H54 (cell line): ENCODE measurements at places on chromosomes 13 and 19.
A peak's percentile ranks its signal among the peaks of the same experiment; 100 is the strongest.

- DNase-seq, result no peak
Observed at GRCh38 chr13:59570204-59570603, 593.5 kb downstream of the DIAPH3 start.

DNA sequence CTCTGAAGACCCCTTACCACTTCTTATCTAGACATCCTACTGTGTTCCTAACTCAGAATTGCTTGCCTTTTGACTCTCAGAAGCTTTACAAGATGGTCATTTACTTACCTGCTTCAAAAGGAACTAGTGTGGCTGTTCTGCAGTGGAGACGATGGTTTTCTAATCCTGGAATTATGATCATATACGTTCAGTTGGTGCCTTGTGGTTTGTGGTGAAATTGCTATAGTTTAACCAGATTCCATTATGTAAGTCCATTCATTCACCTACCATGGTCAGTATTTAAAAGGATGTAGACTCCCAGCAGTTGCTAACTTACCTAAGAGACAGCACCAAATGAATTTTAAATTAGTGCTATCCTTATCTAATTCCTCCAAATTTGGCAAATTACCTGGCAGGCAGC, 210.9 kb downstream of the SHISA2 start:
- no peak for DNase-seq

GRCh38 chr19:19539698-19540063, 1.6 kb downstream of the CILP2 start:
- DNase-seq, result no peak

DNA sequence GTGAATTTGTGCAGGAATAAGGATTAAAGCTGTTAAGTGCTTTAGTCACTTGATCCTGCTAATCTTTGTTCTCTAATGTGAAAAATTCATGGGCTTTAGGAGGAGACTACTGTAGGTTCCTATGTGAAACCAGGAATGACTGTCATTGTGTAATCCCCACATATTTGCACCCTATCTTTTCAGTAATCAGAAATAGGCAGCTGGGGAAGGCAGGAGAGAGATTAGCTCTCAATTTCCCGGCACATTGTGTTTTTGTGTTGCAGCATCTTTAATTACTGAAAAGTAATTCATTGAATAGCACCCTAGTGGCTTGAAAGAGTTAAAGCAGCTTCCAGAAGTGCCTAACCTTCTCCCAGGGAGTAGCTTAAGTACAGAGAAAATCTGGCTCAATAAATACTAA, 282.9 kb downstream of the OLFM4 start:
- DNase-seq, result no peak

DNA sequence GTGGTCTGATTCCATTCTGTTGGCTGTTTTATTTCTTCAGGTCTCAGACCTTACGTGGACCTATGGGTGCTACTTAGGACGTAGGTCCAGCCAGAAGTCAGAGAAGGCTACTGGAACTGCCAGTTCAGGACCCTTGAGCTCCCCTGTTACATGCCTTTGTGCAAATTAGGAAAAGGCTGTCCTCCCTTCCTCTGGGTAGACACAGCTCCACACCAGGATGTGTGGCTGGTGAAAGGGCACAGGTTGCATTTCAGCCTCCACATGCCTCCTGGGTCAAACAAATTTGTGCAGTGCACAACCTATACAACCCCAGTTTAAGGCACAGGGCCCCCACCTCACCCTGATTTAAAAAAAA, 43.9 kb upstream of the MAP3K10 start:
- DNase-seq, result no peak

- DNase-seq, result no peak
Observed at GRCh38 chr19:46241626-46242025, 12.1 kb downstream of the IGFL1 start.

DNA sequence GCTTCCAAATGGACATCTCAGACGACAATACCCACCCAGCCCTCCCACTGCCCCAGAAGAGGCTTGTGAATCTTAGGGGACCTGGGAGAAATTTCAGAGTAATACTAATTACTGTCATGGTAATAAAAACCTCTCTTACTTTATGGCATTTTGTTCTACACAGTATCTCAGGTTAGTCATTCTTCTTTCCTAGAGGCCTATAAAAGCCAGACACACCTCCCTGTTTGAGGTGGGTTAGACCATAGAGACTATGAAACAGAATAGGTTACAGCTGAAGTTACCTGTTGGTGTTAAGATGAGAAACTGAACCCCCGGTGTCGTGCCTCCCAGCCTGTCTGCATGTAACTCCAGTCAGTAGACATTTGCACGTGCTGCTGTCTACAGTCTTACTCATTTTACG, 113.9 kb downstream of the SLC7A1 start:
- no peak for DNase-seq

DNA sequence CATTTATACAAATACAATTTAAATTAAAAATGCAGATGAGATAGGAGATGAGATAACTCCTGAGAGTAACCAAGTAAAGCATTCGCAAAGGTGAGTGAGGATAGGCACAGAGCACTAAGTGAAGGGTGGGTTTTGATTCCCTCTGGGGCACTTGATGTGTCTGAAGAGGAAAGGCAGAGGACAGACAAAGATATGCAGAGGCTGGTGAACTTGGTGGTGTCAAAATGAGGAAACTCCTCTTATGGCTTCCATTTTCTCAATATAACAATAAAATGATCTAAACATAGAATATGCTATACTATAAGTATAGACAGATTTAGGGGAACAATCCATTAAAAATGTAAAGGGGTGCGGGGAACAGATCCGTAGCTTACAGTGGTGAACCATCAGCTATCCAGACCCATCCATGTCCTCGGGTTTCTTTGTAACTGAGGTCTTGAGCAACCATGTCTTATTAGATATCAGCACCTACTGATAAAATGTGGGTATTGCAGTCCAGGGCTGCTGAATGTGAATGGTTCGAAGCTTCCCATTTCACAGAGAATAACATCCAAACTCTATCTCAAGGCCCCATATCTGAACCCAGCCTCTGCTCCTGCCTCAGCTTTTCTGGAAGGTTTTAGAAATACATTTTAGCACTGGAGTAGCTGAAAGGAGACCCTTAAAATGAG, 73.9 kb upstream of the SLC10A2 start:
- DNase-seq, result peak; percentile 10
